ENCODE measurements at places on chromosomes 7 and 10.

DNA sequence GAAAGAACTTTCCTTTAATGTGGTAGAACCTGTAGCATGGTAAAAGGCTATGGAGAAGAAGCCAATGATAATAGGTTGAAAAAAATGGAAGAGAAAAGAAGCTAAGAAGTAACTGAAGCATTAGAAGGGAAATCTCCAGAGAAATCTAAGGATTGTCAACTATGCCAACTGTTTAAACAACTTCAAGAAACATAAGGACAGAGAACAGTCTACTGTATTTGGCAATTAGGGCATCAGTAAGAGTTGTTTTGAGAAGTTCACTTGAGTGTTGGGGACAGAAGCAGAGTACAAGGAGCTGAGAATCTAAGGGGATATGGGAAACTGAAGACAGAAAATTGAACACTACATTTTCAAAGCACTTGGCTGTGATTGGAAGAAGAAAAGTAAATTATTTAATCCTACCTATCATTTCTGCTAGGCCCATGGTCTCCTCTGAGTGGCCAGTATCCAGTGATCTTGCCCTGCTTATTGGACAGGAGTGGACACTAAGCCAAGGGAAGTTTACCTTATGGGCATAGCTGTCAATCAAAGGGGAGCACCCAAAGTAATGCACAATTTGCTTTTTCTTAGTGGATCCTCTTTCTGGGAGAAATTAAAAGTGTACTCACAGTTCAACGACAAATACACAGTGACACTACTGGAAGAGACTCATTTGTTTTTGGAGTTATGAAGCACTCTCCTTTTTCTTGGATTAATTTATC, 56.4 kb upstream of the CCDC71L start:
- DNase-seq = no peak

GRCh38 chr7:101939136-101939695, 121.8 kb downstream of the CUX1 start:
- DNase-seq = no peak

DNA sequence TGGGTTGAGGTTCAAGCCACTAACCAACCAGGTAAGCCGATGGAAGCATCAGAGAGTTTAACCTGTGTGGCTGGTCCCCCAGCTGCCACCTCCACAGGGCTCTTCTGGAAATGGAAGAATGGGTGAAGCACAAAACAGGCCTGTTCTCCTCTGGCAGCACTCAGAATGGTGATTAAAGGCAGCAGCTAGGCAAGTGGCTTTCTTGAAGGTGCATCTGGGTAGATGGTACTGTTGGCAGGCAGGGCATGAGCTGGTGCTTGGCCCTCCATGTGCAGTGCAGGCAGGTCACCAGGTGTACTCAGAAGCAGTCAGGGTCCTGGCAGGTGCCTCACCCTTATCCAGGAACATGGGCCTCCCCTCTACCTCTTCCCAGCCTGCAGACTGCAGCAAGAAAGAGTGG, 11.5 kb downstream of the AKR1E2 start:
- DNase-seq = no peak

DNA sequence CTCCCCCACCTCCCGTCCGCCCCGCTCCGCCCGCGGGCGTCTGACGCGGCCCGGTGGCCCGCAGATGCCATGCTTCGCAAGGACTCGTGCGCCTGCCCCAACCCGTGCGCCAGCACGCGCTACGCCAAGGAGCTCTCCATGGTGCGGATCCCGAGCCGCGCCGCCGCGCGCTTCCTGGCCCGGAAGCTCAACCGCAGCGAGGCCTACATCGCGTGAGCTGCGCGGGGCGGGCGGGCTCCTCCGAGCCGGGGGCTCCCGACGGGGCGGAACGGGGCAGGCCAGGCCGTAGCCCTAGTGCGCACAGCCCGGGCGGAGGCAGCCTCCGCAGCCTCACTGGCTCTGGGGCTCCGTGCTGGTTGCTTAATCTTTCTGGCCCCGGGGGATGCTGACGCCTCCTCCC, 2.8 kb downstream of the ASIC3 start:
- peak; percentile 92 for DNase-seq

DNA sequence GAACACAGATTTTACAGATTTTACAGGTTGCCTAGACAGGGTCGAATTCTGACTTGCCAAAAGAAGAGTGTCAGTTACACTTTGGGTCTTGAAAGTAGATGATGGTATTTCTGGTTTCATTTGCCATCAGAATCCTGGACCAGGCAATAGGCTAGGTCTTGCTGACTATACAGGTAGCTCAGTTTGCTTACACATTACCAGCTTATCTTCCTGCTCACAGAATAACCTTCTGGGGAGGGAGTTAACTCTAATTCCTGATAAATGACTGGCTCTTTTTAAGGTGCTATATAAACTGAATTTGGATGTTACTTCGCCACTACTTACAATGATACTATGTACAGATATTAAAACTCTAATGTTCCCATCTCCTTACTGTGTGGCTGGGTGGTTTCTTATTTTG, 39.8 kb downstream of the GBF1 start:
- no peak for DNase-seq

GRCh38 chr10:84177541-84178141, 4.0 kb downstream of the GPR15LG start:
- no peak for DNase-seq

DNA sequence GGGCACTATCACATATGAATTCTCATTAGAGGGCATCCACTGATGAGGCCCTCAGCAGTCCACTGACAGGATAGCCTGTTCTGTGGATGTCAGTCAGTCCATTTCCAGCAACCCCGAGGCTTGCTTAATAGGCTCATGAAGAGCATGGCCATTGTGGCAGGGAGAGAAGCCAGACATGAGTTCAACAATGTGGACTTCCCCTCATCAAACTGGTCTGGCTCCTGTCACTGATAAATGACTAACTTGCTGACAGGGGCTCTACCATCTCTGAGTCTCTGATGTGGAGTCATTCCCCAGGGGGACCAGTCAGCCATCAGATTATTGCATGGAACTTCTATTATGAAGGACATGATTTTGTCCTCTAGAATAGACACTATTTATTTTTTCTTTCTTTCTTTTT, 19.8 kb upstream of the TRIL start:
- peak; percentile 36 for DNase-seq

DNA sequence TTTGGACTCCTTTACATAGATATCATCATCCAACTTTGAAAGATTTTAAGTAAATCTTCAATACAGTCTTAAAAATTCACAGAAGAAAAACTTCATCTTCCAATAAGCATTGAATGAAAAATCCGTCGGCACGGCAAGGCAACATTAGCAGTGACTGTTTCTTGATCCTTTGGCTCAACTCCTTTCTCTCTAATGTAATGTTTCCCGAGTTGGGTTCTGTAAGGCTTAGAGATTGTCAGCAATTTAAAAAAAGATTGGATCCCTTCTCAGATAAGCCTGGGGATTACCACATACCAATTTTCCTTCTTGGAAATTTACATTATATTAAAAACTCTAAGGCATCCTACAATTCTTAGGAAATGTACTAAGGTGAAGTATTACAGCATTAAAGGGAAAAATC, 291.8 kb downstream of the PLXDC2 start:
- DNase-seq = no peak

GRCh38 chr10:86668297-86669165, at the start of gene LDB3:
Gene LDB3, plus strand, starts transcription at chr10:86668511. Its CDS starts 181 bp downstream, at chr10:86668692.
- DNase-seq = peak; percentile 80

DNA sequence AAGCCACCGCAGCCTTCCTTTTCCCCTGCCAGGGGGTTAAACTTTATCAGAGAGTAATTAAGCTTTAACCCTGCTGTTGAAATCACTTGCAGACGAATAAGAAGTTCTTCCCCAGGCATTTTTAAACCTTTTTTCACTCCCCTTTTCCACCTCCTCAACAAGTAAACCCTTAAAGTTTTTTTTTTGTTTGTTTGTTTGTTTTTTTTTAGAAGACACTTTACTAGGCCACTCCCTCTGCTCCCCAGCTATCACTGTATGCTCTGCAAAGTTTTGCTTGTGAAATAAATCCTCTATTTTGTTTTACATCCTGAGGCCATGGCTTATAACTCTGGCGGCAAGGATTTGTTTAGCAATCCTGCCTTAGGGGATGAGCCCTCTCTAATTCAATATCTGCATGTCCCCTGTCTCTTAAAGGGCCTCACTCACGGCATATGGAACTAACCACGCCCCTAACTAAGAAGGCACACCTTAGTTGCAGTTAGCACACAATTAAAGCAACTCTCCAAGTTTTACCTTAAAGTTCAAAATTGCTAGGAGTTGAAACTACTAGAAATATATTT, 1354.7 kb upstream of the LRRTM3 start:
- DNase-seq = peak; percentile 35

GRCh38 chr7:24825381-24825794, 68.1 kb upstream of the GSDME start:
- DNase-seq = no peak

GRCh38 chr7:54883576-54883975, 124.6 kb upstream of the SEC61G start:
- no peak for DNase-seq

GRCh38 chr7:8058322-8058721, 89.7 kb downstream of the GLCCI1 start:
- DNase-seq = no peak

DNA sequence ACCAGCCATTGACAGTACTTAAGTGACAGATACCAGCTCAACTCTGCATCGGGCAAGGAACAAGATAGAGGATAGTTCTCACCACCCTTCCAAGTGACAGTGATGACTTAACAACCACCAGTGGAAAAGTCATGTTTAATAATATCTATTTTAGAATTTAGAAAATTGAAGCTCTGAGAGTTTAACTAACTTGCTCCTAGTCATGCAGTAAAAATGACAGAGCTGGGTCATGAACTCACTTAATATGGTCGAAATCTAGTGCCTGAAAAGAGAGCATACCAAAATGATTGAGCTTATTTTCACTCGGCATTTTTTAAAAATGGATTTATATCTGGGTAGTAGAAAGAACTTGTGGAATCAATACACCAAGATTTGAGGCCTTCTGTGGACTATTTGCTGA, 367.8 kb upstream of the IGFBP3 start:
- DNase-seq = no peak

DNA sequence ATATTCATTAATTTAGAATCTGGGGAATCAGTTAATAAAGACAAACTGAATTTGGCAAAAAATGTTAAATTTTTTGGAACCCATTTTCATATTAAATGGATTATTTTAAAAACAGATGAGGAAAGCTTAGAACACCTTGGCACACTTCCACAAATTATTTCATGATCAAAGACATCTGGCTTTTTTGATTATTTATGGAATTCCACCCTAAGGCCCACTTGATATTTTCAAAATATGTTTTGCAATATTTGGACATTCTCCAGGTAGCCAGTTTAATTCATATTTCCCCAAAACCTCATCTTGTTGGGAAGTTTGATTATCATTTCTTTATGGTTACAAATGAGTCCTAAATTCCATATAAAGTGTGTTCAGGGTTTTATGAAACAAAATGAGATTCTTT, 129.9 kb downstream of the DOCK4 start:
- no peak for DNase-seq

GRCh38 chr10:106147021-106147420, 1017.5 kb downstream of the SORCS1 start:
- DNase-seq = no peak

DNA sequence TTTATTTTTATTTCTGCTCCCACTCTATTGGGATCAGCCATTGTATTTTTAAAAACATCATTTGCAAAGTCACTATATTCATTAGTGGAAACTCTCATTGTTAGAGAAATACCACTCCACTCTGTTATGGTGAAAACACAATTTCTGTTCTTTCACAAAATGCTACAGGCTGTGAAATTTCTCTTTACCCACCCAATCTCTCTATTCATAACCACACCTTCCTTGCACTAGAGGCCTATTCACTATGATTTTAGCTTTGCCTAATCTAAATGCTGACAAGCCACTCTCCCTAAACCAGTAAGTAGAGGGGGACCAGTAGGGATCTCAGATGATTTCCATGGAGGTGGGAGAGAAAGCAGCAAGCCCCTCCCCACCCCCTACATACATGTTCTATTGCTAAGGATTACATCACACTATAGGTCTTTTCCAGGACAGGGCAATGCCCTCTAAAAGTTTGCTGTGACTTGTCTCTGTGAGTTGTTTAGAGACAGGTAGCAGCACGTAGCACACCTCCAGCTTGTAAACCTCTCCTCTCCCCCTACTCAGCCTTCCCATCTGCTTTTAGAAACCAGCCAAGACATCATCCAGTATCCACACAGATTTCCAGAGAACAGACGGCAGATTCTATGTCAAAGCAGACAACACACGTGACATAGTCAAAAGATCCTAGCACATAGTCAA, 58.3 kb upstream of the PPP1R3C start:
- DNase-seq = no peak

- no peak for DNase-seq
Measured at GRCh38 chr7:132261327-132262159, 314.7 kb downstream of the PLXNA4 start.

DNA sequence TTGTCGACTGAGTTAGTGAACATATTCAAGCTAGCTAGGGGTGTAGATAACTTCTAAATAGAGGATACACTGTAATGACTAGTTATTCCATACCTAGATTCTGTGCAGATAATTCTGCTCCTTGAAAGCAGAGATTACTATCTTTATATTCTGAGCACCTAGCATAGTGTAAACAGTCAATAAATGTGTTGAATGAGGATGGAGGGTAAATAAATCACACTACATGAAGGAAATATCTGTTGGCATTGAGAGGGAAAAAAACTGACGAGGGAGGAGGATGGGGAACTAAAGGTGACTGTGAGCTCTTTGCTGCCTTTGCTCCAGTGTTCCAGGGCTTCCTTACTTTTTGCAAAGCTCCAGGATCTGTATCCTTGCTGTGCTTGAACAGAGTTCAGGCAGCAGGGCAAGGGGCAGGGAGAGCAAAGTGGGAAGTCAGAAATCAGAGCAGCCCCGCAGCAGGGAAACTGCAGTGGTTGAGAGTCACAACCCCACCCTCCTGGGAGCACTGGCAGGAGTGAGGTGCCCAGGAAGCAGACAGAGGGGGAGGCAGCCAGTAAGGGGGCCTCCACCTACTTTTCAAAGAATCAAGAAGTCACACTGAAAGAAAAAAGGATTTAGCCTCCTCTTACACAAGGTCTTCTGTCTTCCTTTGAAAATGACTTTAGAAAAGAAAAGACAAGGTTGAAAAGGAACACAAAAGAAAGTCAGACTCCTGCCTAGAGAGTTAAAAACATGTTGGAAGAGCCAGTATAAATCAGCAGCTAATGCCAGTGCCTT, 71.8 kb upstream of the LRRN3 start:
- peak; percentile 15 for DNase-seq

DNA sequence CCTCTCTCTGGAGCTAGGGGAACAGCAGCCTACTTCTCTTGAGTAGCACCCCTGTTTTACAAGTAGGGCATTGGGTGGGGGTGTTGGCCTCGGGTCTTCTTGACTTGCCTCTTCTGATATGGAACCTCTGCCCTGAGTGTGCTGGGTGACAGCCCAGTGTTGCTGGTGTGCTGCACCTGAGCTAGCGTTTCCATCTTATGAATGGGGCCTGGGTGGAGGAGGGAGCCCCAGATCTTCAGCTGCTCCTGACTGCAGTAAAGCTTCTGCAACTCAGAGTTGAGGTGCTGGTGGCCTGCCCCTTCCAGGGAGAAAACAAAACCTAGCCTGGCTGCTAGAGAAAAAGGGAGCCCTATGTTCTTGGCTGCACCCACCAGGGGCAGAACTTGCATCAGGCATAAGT, 202.5 kb upstream of the SHH start:
- DNase-seq = no peak

- no peak for DNase-seq
Measured at GRCh38 chr7:143384661-143385631, 3.8 kb downstream of the ZYX start.
